Ovary (tissue), 10 donors: ENCODE measurements at places on chromosomes 2 and 18. TPM values are rescaled to one million over a fixed set of nuclear protein-coding genes. Genes with fewer than 3 reads are reported as not detected.

- H3K4me3 ChIP-seq, result no peak overlapping the region
- H3K4me1 ChIP-seq, result no peaks in the 10 kb centered on the region
- no peak for DNase-seq
- no peaks in the 10 kb centered on the region for H3K36me3 ChIP-seq
These were observed 1035.8 kb upstream of the FANCL start for GRCh38 chr2:59276917-59277316.

GRCh38 chr2:183059561-183059960 is 19.0 kb upstream of the DUSP19 start:
- no peak overlapping the region for H3K4me3 ChIP-seq
- H3K27me3 ChIP-seq, result no peaks in the 10 kb centered on the region
- H3K27ac ChIP-seq, result no peak overlapping the region
- no peaks in the 10 kb centered on the region for H3K4me1 ChIP-seq

GRCh38 chr2:2183176-2183575 is 147.9 kb downstream of the MYT1L start:
- no peak overlapping the region for H3K4me3 ChIP-seq
- H3K4me1 ChIP-seq, result no peaks in the 10 kb centered on the region
- no peak for DNase-seq
- H3K27ac ChIP-seq, result no peak overlapping the region
- no peaks in the 10 kb centered on the region for H3K27me3 ChIP-seq

The PSMG2 gene
- 71.7 TPM for total RNA-seq

The MAL gene
- total RNA-seq, result not detected
